GM12891 (cell line): ENCODE measurements at places on chromosomes 13 and 19.

DNA sequence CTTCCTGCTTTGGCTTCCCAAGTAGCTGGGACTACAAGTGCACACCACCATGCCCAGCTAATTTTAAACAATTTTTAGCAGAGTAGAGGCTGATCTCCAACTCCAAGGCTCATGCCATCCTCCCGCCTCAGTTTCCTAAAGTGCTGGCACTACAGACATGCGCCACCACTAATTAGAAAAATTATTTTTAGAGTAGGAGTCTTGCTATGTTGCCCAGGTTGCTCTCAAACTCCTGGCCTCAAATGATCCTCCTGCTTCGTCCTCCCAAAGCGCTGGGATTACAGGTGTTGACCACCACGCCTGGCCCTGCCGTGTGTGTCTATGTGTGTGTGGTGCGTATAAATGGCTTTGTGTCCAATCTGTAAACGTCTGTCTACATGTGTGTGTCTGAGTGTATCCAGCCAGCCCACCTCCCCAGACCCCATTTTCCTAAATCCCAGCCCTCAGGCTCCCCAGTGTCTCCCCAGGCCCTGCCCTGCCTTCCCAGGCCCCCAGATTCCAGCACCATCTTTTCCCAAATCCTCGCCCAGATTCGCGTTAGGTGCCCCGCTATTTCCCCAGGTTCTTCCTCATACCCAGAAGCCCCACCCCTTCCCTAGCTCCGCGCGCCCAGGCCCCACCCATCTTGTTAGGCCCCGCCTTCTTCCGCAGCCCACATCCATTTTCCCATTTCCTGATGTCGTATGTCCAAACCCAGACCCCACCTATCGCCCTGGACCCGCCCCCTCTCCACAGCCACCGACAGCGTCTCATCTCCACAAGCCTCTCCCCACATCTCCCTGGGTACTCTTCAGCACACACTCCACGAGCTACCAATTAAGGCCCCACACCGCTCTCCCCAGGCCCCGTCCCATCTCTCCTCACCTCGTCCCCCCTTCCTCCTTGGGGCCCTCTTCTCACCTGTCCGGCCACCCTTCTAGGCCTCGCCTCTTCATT is 24.9 kb downstream of the SLC8A2 start:
- no peak for DNase-seq

- no peak for DNase-seq
Measured at GRCh38 chr13:77457966-77458365, 77.5 kb upstream of the SCEL start.

- no peak for DNase-seq
Measured at GRCh38 chr19:41995959-41996797, 2.1 kb upstream of the ATP1A3 start.

DNA sequence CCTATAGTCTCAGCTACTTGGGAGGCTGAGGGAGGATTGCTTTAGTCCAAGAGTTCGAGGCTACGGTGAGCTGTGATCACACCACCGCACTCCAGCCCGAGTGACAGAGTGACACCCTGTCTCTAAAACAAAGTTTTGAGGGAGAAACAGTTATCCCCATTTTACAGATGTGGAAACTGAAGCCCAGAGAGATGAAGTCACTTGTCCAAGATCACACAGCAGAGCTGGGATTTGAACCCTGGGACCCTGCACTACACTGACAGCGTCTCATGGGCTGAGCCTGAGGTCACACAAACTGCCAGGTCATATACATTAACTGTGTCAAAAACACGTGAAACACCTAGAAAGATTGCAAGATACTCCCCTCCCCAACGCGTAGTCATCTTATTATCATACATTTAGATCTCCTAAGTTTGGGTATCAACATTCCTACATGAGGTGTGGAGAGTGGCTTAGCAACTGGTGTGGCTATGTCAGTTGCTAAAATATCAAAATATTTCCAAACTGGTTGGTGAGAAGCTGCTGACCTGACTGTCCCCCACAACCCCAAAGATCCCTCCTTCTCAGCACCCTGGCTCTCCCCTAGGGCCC is 8.2 kb downstream of the FCGBP start:
- no peak for DNase-seq

- DNase-seq: no peak
Measured at GRCh38 chr19:54029930-54030490, 33.7 kb downstream of the VSTM1 start.

- DNase-seq: no peak
Measured at GRCh38 chr19:40217027-40217810, 965 bp downstream of the TTC9B start.

GRCh38 chr19:13095934-13096927 is 6.4 kb downstream of the LYL1 start:
- DNase-seq: no peak

GRCh38 chr13:41905600-41906254 is 55.2 kb downstream of the VWA8 start:
- peak; percentile 15 for DNase-seq

GRCh38 chr19:459724-460511 is 915 bp downstream of the SHC2 start:
- no peak for DNase-seq

GRCh38 chr13:44819245-44819644 is 170.0 kb downstream of the NUFIP1 start:
- no peak for DNase-seq

DNA sequence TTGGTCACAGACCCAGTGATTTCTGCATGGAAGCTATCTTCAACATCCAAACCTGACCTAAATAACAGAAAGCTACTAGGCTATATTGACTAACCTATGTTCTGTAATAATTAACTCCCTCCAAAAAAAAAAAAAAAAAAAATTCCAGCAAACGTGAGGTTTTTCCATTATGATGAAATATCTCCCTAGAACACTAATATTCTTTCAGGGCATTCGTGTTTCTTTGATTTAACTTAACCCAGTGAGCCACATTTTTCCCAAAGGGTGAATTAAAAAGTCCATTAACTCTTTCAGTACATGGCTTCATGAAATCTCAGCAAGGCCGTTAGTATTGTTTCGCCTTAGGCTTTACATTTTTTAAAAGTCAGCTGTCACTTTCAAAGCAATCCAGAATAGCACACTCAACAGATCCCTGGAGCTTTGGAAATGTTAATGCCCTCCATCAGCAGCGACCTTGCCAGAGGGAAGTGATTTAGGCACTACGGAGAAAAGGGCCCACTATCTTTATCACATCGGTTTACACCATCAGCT is 175.8 kb downstream of the DCT start:
- no peak for DNase-seq

GRCh38 chr13:31909864-31910551 is 121.6 kb upstream of the FRY start:
- DNase-seq: no peak

DNA sequence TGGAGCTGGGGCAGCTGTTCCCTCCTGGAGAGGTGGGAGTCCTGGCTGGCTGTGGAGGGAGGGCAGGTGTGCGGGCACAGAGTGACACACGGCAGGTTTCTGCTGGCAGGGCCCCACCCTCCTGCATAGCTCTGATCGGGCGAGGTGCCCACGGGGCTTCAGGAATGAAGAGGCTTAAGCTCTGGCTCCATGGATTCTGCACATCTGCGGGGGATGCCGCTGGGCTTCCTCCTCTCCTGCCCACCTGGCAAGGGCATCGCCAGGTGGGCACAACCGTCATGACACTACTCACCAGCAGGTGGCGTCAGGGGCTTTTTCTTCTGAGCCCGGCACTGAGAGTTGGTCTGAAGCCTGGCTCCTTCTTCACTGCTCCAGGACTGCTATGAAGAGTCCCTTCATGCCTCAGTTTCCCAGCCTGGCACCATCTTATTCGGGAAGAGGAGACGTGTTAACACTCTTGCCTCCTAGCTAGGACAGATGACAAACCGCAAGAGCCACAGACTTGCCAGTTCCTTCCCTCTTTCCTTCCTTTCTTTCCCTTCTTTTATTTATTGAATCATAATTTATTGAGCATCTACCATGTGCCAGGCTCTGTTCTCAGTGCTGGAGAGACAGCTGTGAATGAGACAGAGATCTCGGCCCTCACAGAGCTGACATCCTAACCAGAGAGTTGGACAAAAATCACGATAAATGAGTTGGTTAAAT is 15.2 kb upstream of the PAK4 start:
- peak; percentile 82 for DNase-seq

DNA sequence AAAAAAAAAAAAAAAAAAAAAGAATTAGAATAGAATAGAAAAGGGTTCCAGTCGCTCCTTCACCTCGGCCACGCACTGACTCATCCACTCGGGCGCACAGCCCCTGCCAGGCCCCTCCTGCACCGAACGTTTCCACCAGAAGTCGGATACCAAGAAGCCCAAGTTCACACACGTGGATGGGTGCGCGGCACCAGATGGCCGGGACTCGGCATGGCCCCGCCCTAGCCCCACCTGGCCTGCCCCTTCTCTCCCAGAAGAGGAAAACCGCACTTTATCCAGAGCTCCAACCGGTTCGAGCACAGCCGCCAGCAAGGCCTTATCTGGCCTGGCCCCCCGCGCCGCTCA is 5.9 kb downstream of the PRR36 start:
- no peak for DNase-seq

DNA sequence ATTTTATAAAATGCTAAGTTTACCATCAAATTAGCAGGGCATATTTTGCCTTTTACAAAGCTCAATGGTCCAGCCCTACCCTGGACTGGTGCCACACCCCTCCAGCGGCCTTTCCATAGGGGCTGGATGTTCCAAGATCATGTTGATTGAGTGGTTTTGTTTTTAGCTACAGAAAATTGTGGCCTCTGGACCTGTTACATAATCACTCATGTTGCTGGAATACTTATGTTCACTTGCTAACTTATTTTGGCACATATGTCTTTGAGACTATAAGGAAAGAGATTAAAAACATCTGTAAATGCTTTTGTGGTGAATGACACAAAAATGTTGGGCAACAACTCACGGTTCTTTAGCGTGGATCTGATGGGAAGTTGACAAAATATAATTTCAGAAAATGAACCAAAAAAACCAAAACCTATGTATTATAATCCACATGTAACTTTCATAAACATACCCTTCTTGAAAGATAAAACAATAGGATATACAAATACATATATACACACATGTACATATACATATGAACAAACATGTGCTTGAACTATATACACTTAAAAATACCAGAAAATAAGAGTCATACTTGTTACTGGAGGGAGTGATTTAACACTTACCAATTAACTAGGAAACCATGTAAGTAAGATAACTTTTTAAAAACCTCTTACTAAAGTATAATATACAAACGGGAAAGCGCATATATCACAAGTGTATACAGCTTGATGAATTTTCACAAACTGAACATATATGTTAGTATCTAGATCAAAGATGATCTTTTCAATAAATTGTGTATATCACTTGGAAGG is 46.6 kb upstream of the SLC15A1 start:
- no peak for DNase-seq

- DNase-seq: no peak
Measured at GRCh38 chr19:29845574-29846176, 33.9 kb downstream of the CCNE1 start.

DNA sequence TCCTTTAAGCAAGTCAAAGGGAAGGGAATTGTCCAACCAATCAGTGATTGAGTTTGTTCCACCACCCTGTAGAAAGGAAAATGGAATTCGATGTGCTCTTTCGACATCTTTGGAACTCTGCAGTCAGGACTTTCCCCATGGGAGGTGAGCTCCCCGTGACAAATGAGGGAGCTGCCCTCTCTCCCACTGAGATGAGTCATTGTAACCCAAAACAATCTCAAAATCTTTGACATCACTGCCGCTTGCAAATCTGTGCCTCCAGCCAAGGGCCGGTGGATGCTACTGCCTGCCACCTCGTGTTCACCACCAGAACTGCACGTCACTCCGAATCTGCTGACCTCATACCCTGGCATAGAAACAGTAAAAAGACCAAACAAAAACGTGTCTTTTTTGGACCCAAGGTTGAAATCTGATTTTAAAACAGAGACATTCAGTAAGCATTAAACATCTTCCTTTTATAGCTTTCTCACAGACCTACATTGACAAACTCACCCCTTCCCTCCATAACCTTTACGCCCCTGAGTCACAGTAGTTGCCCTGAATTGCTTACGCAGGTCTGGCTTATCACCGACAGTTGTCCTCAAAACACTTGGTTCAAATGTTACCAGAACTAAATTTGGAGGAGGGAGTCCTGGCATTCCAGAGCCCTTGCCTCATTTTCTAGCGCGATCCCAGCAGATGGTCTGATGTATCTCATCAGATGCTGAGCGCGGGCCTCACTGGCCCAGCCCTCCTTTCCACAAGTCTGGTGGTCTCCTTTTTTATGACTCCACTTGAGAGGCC is 105.2 kb downstream of the COL4A2 start:
- peak; percentile 72 for DNase-seq

- no peak for DNase-seq
Measured at GRCh38 chr19:19278315-19278714, 5.2 kb upstream of the TM6SF2 start.

DNA sequence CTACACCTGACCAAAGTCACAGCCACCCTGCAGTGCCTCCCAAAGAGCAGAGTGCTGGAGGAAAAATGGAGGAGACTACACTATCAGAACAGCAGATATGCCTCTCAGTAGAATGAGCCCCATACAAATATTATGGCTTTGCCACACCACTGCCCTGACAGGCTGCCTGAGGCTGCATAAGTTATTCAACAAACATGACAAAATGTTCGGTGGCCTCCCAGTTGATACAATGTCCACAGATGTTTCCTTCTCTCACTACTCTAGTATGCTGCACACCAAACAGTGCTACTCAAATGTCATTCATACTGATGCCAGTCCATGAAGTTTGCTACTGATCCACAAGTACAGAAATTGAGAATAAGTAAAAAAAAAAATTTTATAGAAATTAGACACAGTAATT is 41.0 kb downstream of the N4BP2L2 start:
- DNase-seq: no peak

GRCh38 chr13:50512474-50513299 is 330.8 kb downstream of the DLEU7 start:
- peak; percentile 32 for DNase-seq
